ENCODE measurements at places on chromosomes 12 and 14.

GRCh38 chr12:110111476-110112334 lies 12.5 kb upstream of the IFT81 start:
- DNase-seq: no peak

- no peak for DNase-seq
Observed at GRCh38 chr14:101590616-101591015, 29.3 kb downstream of the DIO3 start.

- no peak for DNase-seq
Observed at GRCh38 chr12:68885381-68885780, 47.6 kb downstream of the CPM start.

- no peak for DNase-seq
Observed at GRCh38 chr14:35222872-35223466, 69.2 kb upstream of the PSMA6 start.

DNA sequence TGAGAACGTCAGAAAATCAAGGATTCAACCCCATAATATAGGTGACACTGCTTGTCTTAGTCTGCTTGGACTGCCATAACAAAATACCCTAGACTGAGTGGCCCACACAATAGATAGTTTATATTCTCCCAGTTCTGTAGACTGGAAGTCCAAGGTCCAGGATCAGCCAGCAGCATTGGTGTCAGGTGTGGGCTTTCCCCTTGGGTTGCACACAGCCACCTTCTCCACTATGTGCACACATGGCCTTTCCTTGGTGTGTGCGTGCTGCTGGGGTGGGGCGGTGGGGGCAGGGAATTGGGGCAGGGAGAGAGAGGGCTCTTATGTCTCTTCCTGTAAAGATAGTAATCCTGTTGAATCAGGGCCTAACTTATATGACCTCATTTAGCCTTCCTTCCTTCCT lies 106.4 kb downstream of the SLC25A47 start:
- DNase-seq: no peak

DNA sequence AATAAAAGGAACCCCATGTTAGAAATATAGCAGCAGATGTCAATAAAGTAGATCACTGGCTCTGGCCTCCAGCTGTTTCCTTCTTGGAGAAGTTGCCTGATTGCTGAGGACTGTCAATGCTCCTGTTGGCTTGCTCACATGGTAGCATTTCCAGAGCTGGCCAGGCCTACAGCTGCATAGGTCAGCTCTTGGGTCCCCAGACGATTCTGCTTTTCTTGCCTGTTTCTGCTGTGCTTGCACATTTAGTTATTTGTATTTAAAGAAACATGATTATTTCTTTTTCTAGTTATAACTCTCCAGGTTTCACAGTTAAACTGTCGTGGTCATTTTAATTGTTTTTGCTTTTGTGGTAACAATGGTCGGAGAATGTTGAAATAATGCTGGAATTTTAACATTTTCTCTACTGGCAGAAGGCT lies 7.2 kb downstream of the NAV3 start:
- no peak for DNase-seq

DNA sequence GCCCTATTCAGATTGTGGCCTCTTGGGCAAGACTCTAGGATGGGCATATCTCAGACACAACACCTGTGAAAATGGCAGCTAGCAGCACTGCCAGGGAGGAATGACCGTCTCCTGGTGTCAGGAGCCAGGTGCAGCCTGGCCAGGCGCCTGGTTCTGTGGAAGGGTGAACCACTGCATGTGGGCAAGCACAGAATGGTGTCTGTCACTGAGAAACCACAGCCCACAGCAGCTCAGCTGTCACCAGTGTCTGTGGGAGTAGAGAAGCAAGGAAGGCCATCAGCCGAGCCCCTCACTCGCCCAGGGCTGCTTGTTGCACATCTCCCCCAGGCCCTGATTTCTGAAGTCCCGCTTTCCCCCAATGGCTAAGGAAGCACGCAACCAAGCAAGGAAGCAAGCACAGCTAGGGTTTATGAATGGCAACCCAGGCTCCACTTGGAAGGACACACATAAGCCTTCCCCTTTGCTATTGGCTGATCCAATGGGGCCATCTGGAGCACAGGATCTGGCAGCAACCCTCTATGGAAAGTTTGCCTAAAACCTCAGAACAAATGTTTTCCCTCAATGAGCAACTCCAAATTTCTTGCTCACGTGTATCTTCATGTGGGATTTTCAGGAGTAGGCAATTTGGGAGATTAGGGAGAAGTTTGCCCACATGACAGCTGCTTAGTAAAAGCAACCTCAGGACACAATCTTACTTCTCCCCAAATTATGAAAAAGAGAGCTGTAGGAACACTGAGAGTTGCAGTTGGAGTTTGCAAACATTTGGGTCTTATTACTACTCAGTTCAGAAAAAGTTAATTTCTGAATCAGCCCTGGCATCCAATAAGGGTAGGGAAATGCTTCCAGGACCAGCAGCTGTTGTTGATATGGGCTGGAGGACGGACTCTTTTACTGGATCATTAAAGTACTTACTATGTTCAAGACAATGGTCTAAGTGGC lies 44.7 kb downstream of the GPHB5 start:
- DNase-seq: no peak

- DNase-seq: no peak
Observed at GRCh38 chr12:114995891-114996290, 311.9 kb upstream of the TBX3 start.

DNA sequence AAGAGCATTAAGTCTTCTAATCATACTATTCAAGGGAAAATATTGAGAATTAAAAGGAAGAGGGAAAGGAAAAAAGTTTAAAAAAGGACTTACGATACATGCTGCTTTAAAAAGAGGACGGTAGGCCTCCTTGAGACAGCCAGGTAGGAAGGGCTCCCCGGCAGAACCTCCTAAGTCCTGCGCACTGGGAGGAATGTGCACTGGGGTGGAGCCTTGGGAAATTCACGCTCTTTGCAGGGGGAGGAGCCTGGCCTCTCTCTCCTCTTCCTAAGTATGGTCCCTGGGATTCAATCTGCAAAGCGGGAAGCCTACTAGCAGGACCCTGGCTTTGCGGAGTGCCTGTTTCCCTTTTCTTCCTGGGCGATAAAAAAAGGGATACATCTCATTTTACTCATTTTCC lies 553.0 kb downstream of the RPS29 start:
- no peak for DNase-seq

GRCh38 chr14:20623798-20624197 lies 17.7 kb downstream of the OR6S1 start:
- DNase-seq: no peak

DNA sequence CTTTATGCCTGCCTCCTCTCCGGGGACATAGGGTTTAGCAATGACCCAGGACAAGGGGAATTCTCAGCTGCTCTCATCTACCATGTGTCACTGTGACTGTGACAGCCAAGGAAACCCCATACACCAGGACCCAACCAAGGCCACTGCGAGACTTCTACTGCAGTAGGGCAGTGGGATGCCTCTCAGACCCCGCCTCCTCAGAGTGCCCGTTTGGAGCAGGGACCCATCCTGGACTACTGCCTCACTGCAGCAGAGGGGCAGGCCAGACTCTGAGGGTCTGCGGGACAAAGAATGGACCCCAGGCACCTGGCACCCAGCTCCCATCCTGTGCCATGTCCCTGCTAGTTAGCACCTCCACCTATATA lies 71.3 kb upstream of the DDX11 start:
- no peak for DNase-seq

- no peak for DNase-seq
Observed at GRCh38 chr12:23029185-23029584, 404.2 kb downstream of the ETNK1 start.

DNA sequence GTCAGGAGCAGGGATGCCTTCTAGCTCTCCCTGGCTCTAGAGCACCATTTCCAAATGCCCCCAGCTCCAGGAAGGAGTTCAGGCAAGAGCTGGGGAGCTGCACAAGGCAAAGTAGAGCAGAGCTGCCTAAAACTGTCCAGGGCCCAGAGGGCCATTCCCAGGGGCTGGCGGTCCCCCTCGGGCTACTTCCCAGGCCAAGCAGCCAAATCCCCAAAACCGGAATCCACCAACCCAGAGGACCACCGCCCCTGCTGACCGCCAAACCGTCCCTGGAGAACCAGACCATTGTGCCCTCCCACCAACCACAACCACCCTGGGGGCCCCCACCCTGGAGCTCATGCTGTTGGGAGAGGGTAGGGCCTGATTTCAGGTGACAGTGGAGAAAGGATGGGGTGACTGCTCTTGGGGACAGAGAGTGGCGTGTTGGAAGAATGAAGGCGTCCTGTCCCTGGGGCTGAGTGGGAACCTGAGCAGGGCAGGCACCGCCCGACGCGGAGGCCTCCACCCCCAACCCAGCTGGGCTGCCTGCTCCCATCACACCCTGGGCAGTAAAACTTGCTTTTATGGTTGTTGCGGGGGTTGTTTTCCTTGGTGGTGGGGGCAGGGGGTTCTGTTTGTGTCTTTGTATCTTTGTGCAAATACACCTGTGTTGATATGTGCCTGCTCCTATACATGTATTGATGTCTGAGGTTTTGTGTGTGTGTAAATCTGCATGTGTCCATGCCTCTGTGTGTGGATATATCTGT lies 24.0 kb upstream of the KRT78 start:
- no peak for DNase-seq

- DNase-seq: no peak
Observed at GRCh38 chr12:131721548-131721947, 10.7 kb downstream of the SFSWAP start.

DNA sequence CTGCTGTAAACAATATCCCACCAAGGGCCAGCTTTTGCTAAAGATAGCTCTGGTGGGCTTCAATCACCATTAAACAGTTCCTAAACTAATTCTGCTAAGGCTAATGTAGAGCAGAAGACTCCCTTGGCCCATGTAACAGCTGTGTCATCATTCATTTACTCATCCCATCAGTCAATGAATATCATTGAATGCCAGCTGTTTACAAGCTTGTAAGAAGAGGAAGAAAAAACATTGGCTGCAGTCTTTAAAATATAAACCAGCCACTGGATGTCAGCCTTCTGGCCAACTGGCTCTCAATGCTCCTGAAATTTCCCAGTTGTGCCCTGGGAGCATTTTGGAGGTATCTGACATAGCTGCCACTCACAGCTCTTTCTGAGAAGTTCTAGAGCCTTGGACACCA lies 18.0 kb upstream of the MAP3K9 start:
- no peak for DNase-seq

DNA sequence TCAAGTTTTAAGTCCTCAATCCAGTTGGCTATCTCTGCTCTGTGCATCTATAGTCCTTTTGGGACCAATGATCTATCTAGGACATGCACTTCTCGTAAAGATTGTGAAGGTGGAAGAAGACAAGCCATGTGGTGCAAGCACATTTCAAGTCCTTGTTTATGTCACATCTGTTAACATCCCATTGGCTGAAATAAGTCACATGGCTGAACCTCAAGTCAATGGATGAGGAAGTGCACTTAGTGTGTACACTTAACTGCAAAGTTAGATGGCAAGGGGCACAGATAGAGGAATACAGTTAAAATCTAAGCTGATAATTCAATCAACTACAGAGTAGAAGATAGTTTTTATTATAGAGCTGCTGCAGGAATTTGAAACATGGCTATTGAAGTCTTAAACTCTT lies 362.8 kb upstream of the TBX3 start:
- no peak for DNase-seq

- DNase-seq: no peak
Observed at GRCh38 chr12:79415746-79416435, 274.9 kb downstream of the PAWR start.

GRCh38 chr12:67509666-67510386 lies 138.7 kb upstream of the DYRK2 start:
- no peak for DNase-seq

GRCh38 chr12:111438481-111438880 lies 32.8 kb downstream of the SH2B3 start:
- DNase-seq: no peak

DNA sequence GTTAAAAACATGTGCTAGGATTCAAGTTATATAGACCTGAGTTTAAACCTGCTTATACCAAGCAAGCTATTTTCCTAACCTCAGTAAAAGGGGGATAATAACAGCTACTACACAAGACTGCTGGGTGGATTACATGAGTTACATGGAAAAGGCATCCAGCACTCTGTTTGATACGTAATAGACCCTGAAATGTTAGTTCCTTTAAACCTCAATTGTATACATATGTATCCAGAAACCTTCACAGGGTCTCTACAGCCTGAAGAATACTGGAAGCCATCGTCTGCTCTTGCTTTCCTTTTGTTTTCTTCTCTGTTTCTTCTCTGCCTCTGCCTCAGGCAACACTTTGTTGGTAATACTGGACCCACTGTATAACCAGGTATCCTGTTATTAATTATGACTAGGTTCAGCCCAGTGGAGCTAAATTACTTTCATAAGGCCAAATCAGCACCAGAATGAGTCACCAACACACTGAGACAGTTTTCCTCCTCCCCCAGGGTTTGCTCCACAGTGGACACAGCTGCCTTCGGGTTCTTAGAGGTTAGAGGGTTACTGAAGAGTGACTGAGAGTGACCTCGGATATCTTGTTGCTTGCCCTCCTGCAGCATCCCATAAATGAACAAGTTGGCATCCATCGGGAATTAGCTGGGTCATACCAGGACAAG lies 127.1 kb downstream of the CAPZA3 start:
- DNase-seq: no peak

GRCh38 chr14:51097287-51097686 lies 2.4 kb upstream of the TRIM9 start:
- no peak for DNase-seq

DNA sequence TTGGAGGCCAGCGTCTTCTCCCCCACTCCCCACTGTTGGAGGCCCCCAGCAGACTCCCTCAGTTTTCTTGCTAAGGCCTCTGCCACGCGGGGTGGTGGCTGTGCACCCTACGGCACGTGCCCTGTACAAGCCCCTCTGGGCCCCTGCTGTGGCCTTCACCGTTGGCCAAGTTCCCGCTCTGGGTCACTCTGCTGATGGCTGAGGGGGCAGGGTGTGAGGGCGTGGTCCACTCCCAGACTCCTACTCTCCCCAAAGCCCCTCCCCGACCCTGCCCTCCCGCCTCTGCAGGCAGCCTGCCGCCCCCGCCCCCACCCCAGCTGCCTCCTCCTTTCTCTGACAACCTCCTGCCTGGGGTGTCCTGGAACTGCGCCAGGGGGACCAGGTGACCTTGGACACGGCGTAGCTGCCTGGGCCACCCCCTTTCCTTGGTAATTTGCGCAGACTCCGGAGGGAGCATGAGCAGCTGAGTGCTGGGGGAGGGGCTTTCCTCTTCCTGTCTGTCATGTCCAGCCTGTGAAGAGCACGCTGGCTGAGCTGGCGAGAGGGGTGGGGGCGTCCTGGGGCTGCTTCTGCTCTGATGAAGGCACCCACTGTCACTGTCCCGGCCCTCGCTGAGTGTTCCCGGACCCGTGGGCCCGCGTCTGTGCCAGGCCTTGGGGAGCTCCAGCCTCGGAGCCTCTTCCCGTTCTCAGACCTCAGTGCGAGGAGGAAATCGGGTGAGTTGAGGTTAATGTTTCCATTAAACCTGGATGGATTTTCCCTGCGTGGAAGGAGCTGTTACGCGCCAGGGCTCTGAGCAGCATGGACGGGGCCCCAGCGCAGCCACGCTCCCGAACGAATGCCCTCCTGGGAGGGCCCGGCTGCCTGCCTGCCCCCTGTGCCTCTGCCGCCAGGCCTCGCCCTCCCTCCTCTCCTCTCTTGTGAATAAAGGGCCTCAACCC lies 85.0 kb downstream of the KIF26A start:
- no peak for DNase-seq

All from AG04449 (cell line).